ENCODE measurements at places on chromosomes 6 and 20.

DNA sequence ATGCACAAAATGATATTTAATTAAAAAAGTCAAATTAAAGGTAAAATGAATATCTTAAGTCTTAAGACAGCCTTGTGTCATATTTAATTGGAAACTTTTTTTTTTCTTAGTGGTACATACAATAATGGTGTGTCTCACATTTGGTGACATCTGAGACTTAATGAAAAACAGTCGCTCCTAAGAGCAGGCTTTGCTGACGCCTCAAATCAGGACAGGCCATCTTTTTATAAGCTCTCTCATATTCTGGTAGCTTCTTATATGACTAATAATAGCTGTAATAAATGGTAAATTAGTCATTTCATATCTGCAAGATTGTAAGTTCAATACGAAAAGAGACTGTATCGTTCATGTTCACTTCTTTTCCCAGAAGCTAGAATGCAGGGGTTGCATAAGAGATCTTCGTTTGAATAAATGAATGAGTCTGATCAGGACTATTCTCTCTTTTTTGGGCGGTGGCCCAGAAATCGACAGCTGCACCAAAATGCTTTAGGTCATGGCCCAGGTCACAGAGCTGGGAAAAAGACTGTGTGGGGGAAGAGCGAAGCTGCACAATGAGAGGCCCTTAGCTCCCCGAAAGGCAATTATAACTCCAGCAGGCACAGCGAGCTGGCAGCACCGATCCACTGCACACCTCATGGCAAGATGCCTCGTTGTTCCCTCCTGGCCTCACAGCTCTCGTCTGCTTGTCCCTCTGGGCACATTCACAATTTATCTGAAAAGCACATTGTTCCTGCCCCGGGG is 69.4 kb downstream of the NRN1 start:
- DNase-seq: no peak

- peak; percentile 30 for DNase-seq
Measured at GRCh38 chr20:57259121-57259937, 7.1 kb downstream of the BMP7 start.

GRCh38 chr6:48150701-48151100 is 39.7 kb upstream of the PTCHD4 start:
- no peak for DNase-seq

- DNase-seq: no peak
Measured at GRCh38 chr6:104324301-104324700, 535.4 kb downstream of the HACE1 start.

DNA sequence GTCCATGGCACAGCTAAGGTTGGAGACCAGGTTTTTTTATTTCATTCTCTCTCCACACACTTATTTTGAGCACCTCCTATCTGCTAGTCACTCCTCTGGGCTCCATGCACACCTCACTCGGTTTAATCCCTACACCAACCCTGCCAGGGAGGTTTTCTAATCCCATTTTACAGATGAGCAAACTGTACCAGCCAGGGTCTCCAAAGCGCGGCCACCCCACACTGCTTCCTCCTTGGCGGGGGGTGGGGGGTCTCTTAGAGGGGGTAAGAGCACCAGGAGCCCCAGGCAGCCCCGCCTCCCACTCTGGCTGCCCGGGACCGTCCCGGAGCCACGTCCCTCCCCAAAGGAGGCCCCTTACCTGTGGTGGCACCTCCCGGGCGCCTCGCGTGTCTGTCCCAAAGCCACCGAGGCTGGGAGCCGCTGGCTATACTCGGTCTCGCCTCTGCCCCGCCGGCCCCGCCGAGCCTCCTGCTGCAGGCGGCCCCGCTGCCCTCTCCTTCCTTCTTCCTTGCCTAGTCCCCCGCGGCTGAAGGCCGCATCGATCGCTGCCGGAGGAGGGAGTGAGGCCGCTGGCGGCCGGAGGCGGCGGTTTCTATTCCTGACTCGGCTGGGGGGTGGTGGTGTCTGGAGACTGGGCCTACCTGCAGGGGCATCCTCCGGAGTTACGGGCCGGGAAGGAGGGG is at the start of gene KCNS1:
KCNS1 (minus strand) TSS at position 565 of the 683 bp plus-strand sequence. CDS start 1,891 bp downstream, outside the sequence.
- no peak for DNase-seq

GRCh38 chr20:36777576-36777975 is 4.0 kb upstream of the DSN1 start:
- no peak for DNase-seq

- no peak for DNase-seq
Measured at GRCh38 chr6:166572370-166573261, 13.9 kb downstream of the RAMACL start.

DNA sequence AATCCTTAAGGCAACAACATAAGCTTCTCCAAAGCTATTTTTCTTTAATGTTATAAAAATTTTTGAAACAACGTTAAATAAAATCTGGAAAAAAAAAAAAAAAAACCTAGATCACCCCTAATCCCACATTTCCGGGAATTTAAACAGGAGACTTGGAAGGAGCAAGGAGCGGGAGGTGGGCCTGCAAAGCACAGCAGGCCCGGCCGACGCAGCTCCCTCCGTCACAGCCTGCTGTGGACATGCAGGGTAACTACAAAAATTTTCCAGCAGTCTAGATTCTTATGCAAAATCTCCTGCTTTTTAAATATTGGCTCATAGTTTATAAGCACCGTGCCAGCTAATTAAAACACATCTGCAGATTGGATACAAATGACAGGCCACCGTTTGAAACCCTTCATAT is 23.5 kb downstream of the FOXF2 start:
- DNase-seq: no peak

DNA sequence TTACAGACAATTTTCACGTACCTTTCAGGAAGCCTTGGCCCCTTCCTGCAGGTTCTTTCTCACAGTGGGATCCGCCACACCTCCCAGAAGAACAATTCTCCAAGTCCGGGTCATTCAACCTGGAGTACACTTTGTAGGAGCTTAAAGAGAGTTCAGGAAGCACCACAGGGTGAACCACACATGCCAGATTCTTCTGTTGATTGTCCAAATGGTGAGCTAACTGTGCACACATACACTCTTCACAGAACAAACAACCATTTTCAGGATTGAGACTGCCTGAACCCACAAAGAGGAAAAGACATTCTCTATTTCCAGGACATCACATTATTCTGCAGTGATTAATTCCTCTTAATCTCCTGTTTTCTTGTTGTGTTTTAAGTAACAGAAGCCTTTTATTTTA is 51.0 kb downstream of the SCGN start:
- DNase-seq: no peak

DNA sequence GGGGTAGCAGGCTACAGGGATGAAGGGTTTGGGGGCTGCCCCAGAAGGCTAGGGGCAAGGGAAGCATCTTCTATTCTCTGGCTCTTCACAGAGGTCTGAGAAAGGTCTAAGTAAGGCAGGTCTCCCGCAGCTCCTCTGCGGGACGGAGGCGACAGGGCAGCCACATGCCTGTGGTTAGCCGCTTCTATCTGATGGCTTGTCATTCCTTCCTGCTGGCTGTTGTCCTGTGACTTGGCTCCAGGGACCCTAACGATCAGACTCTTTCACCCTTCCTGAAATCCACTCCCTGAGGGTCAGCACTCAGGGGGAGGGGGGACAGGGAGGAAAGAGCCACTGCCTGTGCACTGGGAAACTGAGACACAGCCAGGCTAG is 673 bp downstream of the CST7 start:
- no peak for DNase-seq

DNA sequence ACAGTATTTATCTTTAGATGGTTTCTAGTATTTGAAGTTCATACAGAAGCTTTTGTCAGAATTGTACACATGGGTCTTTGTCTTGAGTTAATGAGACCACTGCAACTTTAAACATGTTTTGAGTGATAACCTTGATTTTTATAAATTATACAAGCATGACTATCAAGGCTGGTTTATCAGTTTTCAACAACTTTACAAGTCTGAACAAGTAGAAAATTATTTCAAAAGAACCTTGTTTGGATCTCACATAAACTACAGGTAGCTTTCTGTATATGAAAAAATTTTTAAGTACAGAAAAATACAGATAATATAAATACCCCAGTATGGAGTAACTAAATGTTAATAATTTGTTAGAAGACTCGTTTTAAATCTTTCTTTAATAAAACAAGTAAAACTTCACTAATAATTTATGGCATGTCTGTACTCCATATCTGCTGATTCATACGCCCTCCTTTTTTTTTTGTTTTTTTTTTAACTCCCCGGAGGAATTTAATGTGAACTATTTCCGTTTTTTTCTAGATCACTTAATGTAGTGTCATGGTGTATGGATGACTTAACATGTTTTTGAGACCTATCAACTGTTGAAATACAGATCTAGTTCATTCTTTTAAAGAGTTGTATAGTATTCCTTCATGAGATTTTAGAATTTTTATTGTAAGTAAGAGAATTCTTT is 18.3 kb downstream of the VAPB start:
- DNase-seq: no peak

- DNase-seq: no peak
Measured at GRCh38 chr6:3813150-3813780, 35.9 kb upstream of the FAM50B start.

DNA sequence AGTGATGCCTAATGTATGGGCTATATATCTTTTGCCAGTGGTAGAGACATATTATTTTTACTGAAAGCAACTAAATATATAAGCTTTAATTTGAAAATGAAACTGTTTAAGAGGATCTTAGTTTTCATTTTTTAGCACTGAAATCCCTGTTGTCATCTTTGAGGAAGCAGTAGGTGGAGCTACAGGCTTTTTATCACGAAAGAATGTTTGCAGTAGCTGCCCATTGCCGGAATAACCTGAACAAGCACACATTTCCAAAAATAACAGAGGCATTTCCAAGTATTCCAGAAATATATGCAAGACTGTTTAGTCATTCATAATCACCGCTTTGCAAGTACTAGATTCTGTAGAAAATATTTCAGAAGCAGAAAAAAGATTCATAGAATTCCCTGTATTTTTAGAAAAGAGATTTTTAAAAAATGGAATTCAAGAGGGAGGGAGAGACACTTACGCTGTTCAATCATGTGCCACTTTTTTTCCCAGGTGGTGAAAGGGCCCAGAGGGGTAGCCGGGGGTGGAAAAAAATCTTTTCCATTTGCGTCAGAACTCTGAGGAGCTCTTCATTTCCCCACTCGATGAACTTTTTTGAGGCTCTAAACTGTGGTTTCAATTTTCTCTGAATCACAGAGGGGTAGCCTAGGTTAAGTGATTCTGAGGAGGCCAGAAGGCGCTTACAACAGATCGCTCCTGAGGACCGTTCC is 142.5 kb upstream of the FERMT1 start:
- no peak for DNase-seq

DNA sequence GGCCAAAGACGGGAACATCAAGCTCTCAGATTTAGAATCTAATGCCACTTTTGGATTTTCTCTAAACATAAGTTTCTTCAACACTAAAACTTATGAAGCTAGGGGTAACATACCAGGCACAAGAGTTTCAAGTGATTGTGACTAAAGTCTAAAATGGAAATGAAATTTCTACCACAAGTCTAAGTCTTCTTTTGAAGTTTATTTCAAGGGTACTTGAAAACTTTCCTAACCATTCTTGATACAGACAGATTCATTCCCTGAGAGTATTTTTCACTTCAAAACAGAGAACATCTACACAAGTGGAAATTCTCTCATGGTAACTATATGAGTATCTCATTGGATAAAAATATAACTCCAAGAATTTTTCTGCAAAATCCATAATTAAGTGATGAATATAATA is 56.2 kb downstream of the BTBD9 start:
- no peak for DNase-seq

GRCh38 chr6:155128977-155129376 is 133.9 kb downstream of the TIAM2 start:
- DNase-seq: no peak

DNA sequence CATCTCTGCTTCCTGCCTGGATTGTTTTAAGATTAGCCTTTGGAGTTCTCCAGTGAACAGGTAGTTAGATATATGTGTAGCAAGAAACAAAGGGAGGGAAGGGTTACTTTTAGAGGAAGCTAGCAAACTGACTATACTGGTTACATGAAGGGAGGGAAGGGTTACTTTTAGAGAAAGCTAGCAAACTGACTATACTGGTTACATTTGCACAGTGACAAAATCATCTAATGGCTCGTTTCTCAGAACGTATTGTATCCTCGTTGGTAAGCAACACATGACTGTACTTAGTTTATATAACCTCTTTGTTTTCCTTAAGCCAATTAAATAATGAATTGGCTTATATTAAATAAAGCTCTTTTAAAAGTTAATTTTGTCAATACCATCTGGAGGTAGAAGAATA is 540.9 kb downstream of the EPM2A start:
- DNase-seq: no peak

DNA sequence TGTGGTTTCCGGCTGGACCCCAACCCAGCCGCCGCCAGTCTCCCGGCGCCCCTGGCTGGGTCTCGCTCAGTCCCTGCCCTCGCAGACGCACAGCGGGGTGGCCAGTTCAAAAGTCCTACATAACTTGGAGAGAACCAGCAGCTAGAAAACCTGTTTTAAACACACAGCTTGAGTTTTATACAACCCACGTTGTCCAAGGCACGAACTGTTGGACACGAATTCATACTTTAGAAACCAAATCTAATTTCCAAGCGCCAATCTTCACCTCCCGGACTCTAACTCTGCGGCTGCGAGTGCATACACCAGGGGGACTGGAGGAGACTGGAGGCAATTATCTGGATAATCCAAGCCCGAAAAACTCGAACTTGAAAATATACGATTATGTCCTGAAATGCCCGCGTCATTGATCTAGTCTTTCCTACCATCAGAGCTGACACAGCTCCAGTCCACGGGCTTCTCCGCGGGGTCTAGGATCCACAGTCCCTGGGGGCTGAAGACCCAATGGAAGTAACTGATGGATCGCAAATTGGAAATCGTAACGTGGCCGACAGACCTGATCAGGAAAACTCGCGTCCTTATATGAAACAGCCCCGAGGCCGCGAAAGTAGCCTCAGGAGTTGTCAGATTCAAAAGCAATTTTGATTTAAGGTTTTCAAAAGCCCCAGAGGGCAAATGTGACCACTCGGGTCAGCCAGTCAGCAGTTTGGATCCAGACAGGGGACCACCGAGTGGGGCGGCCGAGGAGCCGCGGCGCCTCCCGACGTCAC is 843 bp upstream of the HEY2 start:
- DNase-seq: no peak

DNA sequence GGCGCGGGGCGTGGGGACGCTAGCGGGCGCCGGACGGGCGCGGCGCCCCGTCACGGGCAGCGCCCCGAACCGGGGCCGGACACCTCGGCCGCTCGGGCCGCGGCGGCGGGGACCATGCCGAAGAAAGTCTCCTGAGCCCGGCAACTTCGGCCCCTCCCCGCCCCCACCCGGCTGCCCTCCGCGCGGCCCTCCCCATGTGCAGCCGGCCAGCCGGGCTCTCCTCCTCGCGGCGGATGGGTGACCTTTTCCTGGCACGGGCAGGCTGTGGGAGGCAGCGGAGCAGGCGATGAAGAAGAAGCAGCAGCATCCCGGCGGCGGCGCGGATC is 278 bp downstream of the UST start:
- peak; percentile 32 for DNase-seq
